ENCODE measurements at places on chromosomes 6 and 20. TPM values are rescaled to one million over a fixed set of nuclear protein-coding genes. Genes with fewer than 3 reads are reported as not detected.

The ENPP5 gene
- total RNA-seq: 1.4 TPM

The ERGIC3 gene
- total RNA-seq: 205 TPM

The TLDC2 gene
- total RNA-seq: not detected

The MRAP2 gene
- 0.20 TPM for total RNA-seq

DNA sequence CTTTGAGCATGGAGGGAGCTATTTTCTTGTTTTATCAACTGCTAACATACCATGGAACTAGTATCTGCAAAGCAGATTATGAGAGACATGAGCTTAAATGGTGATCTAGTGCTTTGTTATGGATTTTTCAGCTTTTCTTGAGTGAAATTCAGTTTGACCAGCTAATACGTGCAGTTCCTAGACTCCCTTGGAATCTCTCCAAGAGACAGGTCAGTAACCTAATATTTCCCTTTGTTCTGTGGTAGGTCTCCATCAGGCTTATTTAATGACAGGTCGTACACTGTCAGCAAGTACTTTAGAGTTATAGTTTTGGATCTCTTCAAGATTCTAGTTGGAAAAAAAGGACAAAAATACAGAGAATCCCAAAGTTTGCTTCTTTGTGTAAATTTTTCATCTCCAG, 43.9 kb downstream of the HDAC2 start:
- DNase-seq: peak; percentile 4

GRCh38 chr6:56477241-56477640, 165.4 kb downstream of the DST start:
- DNase-seq: no peak

DNA sequence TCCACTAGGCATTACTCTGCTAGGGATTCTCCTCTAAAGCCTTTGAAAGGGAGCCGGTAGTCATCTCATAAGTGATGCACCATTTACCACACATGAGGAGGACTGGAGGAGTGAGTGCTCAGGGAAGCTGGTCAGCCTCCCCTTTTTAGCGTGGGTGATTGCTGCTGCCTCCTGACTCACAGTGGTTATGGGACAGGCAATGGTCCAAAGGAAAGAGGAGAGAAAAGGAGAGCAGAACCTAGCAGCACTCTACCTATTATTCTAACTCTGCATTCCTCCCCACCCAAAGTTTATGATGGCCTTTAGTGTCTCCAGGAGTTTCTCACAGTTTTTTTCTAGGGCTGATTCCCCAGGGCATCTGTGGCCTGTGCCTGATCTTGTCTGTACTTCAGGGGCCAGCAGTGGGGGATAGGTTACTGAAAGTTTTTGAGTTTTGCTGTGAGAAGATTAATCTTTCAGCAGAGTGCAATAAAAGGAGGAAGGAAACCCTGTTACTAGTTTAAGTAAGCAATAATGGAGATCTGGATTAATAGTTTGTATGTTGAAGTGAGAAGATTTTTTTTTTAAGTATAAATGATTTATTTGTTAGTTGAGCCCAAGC, 36.4 kb upstream of the GCLC start:
- peak; percentile 90 for DNase-seq

DNA sequence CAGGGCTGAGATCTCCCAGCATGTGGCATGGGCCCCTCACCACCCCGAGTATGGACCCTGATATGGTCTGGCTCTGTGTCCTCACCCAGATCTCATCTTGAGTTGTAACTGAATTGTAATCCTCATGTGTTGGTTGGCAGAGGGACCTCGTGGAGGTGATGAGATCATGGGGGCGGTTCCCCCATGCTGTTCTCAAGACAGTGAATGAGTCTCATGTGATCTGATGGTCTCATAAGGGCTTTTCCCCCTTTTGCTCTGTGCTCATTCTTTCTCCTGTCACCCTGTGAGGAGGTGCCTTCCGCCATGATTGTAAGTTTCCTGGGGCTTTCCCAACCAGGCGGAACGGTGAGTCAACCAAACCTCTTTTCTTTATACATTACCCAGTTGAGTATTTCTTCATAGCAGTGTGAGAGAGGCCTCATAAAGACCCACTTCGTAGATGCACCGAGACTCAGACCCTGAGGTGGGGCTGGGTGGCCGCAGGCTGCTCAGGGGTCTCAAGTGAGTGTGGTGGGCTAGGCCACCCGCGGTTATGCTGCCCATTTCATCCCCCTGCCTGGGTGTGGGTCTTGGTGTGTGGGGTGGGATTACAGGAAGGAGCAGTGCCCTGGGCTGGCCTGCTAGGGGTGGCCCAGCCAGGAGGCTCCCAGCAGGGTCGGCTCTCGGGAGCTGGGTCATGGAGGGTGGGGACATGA, 26.2 kb upstream of the GATA5 start:
- DNase-seq: peak; percentile 44

GRCh38 chr6:146246028-146246427, 217.2 kb downstream of the GRM1 start:
- DNase-seq: no peak

GRCh38 chr6:128259029-128259724, 261.2 kb downstream of the PTPRK start:
- no peak for DNase-seq

DNA sequence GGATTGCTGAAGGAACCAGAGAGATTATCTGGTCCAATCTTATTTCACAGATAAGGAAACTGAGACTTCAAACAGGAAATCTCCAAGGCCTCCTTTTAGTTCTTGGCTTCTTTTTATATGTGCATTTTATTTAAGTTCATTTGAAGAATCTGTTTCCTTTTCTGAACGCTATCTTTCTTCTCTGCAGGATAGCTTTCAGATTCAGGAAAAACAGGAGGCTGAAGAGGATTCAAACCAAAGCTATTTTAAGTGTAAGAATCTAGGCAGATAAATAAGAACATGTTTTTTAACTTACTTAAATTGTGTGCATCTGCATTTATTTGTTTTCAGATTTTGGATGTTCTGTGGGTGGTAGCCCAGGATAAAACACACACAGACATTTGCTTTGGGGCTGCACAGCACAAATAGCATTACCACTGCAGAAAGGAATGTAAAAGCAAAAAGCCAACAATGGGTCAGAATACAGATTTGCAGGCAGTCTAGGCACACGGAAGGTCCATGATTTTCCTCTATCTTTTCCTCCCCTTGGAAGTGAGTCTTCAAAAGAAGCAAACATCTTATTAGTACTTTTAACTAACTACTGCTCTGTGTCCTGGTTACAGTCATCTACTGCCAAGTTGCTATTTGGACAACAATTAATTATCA, 188.8 kb upstream of the TBX18 start:
- no peak for DNase-seq

DNA sequence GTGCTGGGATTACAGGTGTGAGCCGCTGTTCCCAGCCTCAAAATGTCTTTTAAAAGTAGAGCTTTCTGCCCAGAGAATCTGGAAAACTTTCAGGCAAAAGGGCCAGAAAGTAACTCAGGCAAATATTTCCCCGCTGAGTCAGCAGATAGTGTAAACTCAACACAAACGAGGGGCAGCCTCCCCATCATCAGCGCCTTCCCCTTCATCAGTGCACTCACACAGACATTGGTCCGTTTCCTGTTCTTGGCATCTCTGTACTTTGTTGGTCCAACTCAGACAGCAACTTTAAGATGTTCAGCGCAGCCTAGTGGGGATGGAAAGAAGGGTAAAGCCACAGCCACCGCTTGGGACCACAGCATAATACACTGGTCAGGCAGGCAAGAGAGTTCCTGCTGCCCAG, 69.5 kb downstream of the CSE1L start:
- peak; percentile 79 for DNase-seq

DNA sequence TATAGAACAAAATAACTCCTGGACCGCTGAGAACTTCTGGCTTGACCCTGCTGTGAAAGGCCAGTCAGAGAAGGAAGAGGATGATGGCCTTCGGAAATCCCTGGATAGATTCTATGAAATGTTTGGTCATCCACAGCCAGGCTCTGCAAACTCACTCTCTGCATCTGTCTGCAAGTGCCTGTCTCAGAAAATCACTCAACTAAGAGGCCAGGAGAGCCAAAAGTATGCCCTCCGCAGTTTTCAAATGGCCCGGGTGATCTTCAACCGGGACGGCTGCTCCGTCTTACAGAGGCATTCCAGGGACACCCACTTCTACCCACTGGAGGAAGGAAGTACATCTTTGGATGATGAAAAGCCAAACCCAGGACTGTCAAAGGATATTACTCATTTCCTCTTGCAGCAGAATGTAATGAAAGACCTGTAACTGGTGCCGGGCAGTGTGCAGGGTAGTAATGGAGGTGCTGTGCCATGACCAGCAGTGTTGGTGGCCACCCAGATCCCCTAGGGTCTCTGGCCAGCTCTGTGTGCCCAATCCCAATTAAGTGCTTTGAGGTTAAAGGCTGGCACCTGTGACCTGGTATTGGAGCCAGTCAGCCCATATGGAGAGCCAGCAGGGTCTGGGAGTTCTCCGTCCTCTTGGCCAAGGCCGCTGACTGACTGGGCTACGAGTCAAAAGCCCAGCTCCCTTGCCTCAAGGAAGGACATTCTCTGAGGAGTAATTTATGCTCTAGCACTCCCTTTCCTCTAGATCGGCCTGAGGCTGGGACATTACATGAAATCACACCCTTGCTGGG, 87.1 kb downstream of the TRMT6 start:
- DNase-seq: peak; percentile 77

DNA sequence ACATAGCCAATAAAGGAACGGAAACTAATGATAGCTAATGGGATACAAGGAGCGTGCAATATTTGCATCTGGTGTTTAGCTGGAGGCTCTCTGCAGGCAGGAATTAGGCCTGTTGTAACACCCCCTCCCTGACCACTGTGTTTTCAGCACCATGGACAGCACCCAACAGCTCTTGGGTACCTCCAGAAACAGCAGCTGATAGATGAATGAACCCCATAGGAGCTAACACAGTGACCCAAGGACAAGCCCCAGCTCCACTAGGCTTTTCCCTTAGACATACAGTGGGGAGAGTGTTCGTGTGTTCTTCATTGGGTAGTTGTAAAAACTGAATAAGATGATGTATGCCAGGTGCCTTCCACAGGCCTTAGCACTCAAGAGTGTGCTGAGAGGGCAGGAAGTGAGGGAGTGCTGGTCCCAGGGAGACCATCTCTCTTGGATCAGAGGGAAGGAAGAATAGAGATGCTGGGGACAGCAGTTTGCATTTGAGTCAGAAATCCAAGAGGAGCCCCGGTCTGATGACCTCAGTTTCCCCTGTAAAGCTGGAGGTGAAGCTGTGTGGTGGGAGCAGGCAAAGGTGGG, 161.3 kb downstream of the PHACTR3 start:
- DNase-seq: no peak

- DNase-seq: no peak
These were observed 3.5 kb upstream of the APOBEC2 start for GRCh38 chr6:41049521-41049920.

GRCh38 chr6:111669326-111669725, 63.6 kb upstream of the TRAF3IP2 start:
- no peak for DNase-seq

DNA sequence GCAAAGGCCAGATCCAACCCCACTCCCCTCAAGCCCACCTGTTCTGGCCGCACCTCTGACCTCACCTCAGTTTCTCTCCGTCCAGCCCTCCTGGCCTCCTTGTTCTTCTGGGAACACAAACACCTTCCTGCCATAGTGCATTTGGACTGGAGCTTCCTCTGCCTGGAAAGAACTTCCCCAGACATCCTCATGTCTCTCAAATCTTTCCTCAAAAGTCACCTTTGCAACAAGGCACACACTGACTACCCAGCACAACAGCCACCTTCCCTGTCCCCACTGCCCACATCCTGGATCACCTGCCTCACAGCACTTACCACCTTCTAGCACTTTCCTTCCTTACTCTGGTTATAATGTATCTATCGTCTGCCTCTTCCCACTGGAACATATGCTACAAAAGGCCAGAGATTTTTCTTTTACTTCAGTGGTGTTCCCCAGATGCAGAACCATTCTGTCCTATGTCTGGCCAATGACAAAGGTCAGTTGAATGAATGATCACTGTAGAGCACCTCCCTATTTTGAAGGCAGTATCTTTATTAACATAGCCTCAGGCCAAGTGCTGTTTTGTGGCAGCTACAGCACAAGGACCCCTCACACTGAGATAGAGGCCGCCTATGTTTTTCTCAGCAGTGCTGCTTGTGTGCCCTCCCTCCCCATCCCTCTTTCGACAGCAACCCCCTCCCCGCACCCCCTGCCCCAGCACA, 4.1 kb downstream of the HLA-B start:
- DNase-seq: no peak

- no peak for DNase-seq
These were observed 116.6 kb upstream of the PROKR2 start for GRCh38 chr20:5433352-5433751.

DNA sequence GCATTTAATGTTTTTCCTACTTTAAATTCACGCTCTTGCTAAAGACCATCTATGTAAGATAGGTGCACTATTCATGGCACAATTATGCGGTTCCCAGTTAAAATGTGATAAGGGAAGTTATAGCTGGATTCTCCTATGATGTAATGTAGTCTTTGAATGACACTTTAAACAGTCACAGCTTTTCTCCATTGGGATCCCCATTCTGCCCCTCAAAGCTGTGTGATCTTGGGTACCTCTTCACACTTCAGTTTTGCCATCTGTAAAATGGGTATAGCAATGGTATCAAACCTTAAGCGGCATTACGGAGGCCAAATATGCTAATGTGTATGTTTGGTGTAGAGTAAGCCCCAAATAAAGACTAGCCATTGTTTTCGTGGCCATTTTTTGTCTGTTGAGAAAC, 64.7 kb upstream of the ZNF217 start:
- no peak for DNase-seq

- DNase-seq: no peak
These were observed 610.4 kb upstream of the IMPG1 start for GRCh38 chr6:76682842-76683241.

- no peak for DNase-seq
These were observed 9.6 kb downstream of the SIGLEC1 start for GRCh38 chr20:3702611-3703391.

DNA sequence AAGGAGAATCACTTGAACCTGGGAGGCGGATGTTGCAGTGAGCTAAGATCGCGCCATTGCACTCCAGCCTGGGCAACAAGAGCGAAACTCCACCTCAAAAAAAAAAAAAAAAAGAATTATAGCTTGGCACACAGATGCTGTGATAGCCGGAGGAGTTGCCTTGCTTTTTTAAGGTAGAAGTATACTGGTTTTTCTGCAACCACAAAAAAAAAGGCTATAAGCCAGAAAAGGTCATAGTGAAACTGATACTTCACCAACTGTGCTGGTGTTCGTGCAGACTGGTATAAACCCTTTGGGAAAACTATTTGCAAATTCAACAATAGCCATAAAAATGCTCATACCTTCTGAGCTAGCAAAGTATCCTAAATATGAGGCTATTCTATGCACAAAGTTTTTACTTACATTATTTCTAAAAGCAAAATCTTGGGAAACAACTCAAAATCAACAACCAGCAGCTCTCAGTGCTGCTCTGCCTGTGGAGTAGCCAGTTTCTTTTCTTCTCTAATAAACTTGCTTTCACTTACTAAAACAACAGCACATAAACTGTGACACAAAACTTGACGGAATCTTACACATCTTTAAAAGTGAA, 44.0 kb downstream of the B4GALT5 start:
- DNase-seq: no peak
